T-cell (primary cell): ENCODE measurements at places on chromosomes 1 and 21.

DNA sequence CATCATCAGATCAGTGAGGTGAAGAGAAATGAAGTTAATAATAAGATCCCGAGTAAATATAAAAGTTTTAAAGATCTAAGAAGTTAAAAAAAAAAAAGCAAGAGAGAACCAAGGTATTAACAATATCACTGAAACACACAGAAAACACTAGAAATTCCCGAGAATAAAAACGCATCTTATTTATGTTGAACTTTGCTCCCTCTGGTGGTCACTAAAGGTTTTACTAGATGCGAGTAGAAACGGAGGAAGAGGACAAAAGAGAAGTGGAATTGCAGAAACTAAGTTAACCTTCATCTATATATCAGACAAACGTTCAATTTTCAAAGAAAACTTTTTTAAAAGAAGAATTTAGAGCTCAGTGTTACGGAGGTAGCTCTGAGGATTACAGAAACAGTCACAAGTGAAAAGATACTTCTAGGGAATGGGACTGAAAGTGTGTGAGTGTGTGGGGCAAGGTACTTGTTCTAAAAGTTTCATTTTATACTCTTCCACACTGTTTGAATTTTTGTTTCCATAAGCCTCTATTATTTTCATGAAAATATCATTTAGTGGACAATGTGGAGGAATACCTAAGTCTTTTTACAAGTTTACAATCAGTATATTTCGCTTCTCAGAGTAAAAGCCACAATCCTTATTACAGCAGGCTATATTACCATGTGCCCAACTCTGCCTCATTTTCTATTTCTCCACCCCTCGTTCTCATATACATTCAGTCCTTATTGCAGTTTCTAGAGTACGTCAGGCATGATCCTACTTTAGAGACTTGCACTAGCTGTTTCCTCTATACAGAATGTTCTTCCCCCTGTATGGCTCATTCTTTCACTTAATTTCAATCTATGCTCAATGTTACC, 19.7 kb downstream of the ACBD6 start:
- no peak for DNase-seq

GRCh38 chr1:206952171-206952570, 5.9 kb upstream of the PIGR start:
- DNase-seq, result no peak

DNA sequence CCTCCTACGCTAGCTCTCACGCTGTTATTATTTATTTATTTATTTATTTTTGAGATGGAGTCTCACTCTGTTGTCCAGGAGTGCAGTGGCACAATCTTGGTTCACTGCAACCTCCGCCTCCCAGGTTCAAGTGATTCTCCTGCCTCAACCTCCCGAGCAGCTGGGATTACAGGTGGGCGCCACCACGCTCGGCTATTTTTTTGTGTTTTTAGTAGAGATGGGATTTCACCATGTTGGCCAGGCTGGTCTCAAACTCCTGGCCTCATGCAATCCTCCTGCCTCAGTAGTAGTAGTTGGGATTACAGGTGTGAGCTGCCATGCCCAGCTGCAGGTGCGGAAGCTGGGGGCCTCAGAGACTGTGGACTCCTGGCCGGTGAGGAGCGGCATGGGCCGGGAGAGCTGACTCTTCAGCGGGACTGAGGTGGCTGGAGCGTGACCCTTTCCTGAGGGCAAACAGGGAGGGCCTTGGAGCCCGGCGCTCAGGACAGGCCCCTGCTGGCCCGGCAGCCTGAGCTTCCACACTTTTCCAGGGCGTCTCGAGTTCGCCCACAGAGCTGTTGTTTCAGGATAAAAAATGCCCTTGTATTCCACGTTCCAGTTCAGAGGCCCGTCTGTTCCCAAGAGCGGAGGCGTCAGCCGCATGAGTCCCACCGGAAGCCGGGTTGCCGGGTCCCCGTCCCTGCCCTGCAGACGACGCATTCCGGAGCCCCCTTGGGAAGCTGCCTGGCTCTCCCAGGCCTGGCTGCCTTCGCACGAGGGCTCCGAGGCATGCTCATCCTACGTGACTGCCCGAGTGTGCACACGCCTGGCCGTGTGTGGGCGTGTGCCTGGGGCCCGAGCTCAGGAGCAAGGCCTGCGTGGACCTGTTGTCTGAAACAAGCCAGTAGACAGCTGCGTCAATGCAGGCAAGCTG, 126.2 kb downstream of the SIK1 start:
- no peak for DNase-seq

- no peak for DNase-seq
Measured at GRCh38 chr1:92480813-92481598, 5.7 kb downstream of the GFI1 start.

DNA sequence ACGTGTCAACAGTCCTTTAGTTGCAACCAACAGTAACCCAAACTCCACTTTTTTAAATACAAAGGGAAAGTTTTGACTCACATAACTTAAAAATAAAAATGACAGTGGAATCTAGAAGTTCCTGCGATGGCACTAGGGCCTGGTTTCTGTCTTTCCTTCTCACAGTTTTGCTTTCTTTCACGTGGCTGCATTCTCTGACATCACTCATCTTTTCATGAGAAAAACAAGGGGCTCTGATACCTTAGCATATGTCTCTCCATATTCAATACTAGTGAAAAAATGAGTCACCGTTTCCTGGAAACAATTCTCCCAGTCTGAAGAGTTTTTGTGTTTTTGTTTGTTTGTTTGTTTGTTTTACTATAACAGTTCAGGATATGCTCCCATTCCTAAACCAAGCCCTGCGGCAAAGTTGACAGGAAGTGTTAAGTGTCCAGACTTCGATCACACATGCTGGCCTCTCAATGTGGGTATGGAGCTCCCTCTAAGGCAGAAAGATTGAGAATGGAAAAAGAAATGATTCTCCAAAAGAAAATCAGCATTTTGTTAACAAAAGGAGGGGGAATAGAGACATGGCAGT, 483.3 kb downstream of the TTLL7 start:
- no peak for DNase-seq

DNA sequence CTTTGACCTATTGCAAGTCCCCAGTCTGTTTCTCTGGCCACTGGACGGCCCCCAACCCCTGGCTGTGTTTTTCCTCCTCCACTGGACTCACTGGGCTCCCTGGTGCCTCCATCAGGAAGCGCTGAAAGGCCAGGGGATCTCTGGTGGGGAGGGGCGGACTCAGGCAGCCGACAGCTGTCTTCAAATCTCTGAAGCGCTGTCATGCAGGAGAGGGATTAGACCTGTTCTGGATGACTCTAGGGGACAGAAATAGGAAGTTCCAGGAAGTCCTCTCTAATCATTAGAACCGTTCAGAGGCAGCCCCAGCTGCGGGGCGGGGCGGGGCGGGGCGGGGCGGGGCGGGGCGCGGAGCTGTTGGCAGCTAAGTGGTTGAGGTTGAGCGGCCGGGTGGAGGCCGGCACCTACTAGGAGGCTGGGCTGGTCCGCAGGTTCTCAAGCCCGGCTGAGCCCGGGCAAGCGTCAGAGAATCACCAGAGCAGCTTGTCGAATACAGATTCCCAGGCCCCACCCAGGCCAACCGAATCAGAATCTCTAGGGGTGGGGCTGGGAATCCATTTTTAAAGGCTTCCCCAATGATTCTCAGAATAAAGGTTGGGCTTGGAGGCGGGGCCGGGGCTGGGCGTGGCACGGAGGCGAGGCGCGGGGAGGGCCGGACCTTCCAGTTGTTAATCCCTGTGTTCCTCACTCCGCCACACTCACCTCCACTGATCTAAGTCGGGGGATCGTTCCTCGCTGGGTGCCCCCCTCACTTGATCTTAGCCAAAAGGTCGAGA, 11.4 kb upstream of the PHLDA3 start:
- peak; percentile 53 for DNase-seq

- no peak for DNase-seq
Measured at GRCh38 chr21:44989537-44989886, 49.7 kb downstream of the SLX9 start.

DNA sequence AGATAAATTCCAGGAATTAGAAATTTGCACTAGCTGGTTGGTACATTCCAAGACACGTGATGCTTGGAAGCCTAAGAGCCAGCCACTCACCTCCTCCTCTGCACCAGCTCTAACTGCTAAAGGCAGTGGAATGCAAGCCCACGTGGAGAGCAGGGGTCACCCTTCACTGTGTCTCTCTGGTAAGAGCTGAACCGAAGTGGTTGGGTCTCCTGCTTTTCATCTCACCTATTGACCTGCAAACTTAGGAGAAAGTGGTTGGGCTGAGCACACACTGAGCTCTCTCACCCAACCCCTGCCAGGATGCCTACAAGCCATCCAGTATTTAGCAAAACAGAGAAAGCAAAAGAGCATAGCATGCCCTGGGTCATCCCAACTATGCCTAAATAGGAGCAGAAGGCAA, 19.3 kb downstream of the HAO2 start:
- DNase-seq, result no peak

DNA sequence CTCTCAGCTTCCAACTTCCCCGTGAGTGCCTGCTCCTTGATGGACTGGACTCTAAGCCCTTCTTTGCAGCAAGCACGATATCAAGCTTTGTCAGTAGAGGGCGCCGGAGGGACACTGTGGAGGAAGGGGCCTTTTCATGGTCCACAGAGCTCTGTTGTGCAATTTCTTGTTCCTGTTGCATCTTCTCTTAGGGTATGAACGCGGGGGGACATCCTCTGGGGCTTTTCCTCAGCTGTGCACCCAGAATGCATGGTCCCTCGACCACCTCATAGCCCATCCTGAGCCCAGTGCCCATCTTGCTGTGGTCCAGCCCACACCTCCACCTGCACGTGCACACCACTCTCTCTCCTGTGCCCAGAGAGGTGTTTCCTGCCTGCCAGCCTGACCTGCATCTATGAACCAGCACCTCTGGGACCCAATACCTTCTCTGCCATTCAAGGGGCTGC, 556.8 kb downstream of the PTPRU start:
- peak; percentile 28 for DNase-seq

- peak; percentile 17 for DNase-seq
Measured at GRCh38 chr1:119275145-119276134, 93.1 kb upstream of the HAO2 start.

DNA sequence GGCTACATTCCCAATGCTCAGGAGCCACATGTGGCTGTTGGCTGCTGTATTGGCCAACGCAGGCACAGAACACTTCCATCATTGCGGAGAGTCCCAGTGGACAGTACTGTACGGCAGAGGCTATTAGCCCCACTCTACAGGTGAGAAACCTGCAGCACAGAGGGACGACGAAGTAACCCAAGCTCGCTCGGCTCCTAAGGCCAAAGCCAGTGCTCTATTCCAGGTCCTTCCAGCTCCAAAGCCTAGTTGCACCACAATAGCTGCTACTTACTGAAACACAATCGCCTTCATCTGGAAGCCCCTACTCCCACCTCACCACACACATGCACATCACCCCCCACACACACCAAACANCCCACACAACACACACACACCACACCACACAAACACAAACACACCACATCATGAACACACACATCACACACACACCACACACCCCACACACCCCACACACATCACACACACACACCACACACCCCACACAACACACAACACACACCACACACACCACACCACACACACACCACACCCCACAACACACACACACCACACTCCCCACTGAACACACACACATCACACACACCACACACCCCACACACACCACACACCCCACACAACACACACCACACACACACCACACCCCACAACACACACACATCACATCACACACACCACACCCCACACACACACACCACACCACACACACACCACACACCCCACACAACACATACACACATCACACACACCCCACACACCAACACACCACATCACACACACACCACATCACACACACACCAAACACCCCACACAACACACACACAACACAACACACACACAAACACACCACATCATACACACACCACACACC, 3.2 kb downstream of the LYPD8 start:
- no peak for DNase-seq

DNA sequence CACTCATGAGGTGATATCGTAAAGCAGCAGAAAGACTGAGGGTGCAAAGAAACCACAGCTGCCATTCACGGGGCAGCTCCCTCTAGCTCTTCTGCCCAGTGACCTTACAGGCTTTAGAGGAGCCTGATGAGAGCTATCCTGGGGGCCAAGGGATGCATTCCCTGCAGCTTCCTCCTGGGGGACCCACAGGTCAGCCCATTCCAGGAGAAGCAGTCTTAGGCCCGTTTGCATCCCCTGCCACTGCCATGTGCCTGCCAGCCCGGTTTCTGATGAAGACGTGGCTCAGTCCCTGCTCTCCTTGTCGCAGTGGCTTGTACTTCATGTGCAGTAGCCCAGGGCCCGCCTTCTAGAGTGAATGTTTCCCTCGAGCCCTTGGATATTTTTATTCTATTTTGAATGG, 22.8 kb downstream of the ATP5PO start:
- no peak for DNase-seq

GRCh38 chr1:225626698-225627097, 26.2 kb downstream of the ENAH start:
- DNase-seq, result no peak

- no peak for DNase-seq
Measured at GRCh38 chr1:64986903-64987871, 20.8 kb upstream of the JAK1 start.

DNA sequence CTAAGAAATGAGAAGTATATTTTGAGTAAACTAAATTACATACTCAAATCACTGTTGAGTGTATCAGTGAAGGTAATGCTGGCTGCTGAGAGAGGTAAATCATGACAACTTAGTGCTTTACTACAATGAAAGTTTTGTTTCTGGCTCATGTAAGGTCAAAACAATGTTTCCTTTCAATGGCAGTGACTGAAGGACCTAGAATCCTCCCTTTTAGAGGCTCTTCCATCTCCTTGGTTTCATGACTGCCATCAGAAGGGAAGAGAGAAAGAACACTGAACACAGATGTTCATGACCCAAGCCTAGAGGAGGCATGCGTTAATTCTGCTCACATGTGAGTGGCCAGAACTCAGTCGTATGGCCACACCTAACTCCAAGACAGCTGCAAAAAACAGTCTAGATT, 130.6 kb downstream of the AKT3 start:
- DNase-seq, result no peak

DNA sequence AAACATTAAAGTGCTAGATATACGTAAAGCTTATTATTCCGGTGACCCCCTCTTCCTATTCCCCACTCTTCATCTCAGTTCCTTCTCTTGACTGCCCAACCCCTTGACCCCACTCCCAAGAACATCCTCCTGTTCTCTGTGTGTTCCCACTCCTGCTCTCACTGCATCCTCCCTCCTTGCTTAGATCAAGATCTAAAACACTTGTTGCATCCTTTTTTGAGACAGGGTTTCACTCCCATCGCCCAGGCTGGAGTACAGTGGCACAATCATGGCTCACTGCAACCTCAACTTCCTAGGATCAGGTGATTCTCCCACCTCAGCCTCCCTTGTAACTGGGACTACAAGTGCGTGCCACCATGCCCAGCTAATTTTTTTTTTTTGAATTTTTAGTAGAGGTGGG, 13.5 kb downstream of the ATP2B4 start:
- DNase-seq, result no peak

DNA sequence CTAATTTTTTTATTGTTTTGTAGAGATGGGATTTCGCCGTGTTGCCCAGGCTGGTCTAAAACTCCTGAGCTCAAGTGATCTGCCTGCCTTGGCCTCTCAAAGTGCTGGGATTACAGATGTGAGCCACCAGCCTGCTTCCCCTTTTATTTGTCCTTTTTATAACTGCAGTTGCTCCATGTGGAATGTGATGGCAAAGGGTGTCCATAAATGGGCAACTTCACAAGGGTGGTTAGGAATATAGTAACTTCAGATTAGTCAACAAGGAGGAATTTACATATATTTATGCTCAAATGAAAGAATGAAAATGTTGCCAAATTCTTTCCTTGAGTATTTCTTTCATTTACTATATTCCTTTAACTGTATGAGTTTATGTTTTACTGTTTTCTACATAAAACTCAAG, 182.9 kb downstream of the BACH1 start:
- no peak for DNase-seq
